ENCODE measurements at places on chromosomes 11 and 22. TPM values are rescaled to one million over a fixed set of nuclear protein-coding genes. Genes with fewer than 3 reads are reported as not detected.

PRR5 gene
- total RNA-seq, result 27.8 TPM

OR4C5 gene
- not detected for total RNA-seq

CXCR5 gene
- not detected for total RNA-seq

SCARF2 gene
- 17.4 TPM for total RNA-seq

RASD2 gene
- 0.29 TPM for total RNA-seq

MYBPC3 gene
- not detected for total RNA-seq

C11orf21 gene
- not detected for total RNA-seq

TRIM48 gene
- not detected for total RNA-seq

SLC25A17 gene
- 16.3 TPM for total RNA-seq

All from glomerular endothelial cell (primary cell).